ENCODE measurements at places on chromosomes 7 and 10.
A peak's percentile ranks its signal among the peaks of the same experiment; 100 is the strongest.

DNA sequence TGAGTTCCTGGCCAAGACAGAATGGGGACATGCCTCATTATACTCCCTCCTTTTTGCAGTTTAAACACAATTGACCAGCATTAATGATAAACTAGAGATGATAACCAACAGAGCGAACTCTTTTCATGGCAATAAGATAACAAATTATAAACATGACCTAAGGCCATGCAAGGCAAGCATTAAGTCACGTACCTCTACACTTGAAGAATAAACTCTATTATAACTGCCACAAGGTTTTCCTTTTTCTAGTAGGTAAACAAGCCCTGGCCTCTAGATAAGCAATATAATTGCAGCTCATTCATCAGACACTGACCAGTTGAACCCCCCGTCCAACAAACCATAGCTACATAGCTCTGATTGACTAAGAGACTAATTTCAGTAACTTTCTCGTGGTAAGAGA, 767.0 kb downstream of the GRM8 start:
- no peaks in the 10 kb centered on the region for H3K27me3 ChIP-seq
- no peak for DNase-seq
- H3K27ac ChIP-seq: no peak overlapping the region
- H3K4me3 ChIP-seq: no peak overlapping the region
- no peaks in the 10 kb centered on the region for H3K36me3 ChIP-seq
- no peaks in the 10 kb centered on the region for H3K4me1 ChIP-seq

DNA sequence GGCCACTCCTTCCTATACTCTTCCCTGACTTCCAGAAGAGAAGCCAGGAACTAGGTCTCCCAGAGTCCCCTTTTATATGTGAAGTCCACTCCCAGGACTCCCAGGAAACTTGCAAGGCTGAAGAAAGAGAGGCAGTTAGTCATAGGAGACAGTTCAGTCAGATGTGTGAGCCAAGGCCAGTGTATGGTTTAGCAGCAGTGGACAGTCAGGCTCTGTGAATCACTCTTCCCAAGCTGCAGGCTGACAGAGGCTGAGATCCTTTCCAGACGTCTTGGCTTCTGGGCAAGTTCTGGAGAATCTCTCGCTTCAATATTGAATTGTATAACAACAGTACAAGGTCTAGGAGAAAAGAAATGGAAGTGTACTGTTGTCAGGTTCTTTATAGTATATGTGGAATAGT, 26.9 kb downstream of the BLVRA start:
- no peak overlapping the region for H3K27ac ChIP-seq
- no peaks in the 10 kb centered on the region for H3K27me3 ChIP-seq
- H3K4me1 ChIP-seq: peaks cover 13% of the 10 kb centered on the region
- DNase-seq: peak; percentile 90

GRCh38 chr7:75712517-75713361, 26.0 kb downstream of the HIP1 start:
- H3K27me3 ChIP-seq: no peaks in the 10 kb centered on the region
- H3K4me3 ChIP-seq: no peak overlapping the region
- DNase-seq: no peak
- peaks cover 18% of the 10 kb centered on the region for H3K4me1 ChIP-seq
- no peak overlapping the region for H3K27ac ChIP-seq

DNA sequence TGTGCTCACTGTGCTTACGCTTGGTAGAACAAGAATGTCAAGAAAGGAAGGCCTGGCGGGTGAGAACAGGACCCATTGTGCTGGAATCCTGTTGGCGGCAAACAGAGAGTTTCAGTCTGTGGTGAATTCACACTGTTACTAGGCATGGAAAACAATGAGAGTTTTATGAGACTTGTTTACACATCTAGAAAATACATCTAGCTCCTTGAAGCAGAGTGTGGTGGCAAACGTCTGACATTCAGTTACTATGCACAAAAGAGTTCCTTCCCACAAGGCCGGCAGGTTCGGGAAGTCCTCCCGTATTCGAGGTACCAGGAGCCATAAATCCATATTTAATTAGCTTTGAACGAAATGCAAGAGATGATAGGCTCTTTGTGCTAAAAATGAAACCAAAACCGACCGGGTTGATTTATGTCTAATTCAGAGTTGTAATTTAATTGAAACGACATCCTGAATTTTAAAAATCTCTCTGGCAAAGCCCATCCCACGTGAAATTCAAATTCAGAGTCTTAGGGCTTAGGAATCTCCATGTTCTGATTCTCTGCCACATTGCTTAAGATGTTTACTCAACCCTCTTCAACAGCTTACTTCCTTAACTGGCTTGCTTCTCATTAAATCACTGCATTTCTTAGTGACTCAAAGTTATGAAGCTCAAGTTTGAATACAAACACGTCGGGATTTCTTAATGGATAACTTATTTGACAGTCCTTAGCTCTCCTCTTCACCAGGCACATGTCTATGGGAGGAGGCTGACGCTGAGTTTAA, 299.9 kb upstream of the PITRM1 start:
- peaks cover 22% of the 10 kb centered on the region for H3K4me1 ChIP-seq
- H3K4me3 ChIP-seq: no peak overlapping the region
- peak; percentile 84 for DNase-seq
- H3K36me3 ChIP-seq: no peaks in the 10 kb centered on the region
- no peaks in the 10 kb centered on the region for H3K27me3 ChIP-seq

DNA sequence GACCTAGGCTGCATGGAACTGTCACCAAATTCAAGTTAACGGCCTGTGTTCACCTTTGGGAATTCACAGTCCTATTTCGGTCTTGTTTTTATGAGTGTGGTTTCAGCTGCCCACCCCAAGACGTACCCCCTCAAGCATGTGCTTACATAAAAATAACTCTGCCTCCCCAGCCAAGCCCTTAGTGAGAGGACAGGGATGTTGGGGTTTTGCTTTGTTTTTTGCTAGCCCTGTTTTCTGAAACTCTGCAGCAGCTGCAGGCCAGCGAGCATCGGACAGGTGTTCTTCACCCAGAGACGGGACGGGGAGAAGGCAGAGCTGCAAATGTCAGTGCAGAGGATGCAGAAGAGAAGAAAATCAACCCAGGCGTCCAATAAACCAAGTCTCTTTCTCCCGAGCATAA, 13.5 kb downstream of the CHST15 start:
- no peaks in the 10 kb centered on the region for H3K4me1 ChIP-seq
- no peak overlapping the region for H3K4me3 ChIP-seq
- H3K36me3 ChIP-seq: no peaks in the 10 kb centered on the region

GRCh38 chr10:128097783-128098182, 28.4 kb downstream of the MKI67 start:
- H3K4me3 ChIP-seq: no peak overlapping the region
- H3K27me3 ChIP-seq: no peaks in the 10 kb centered on the region
- H3K27ac ChIP-seq: no peak overlapping the region
- H3K36me3 ChIP-seq: peaks cover 9% of the 10 kb centered on the region
- peak; percentile 12 for DNase-seq
- no peaks in the 10 kb centered on the region for H3K4me1 ChIP-seq

GRCh38 chr7:41701068-41701941, 1.6 kb downstream of the INHBA start:
- H3K4me3 ChIP-seq: peak overlapping the region; percentile 86
- H3K27ac ChIP-seq: peak overlapping the region; percentile 88
- no peaks in the 10 kb centered on the region for H3K27me3 ChIP-seq

- no peak overlapping the region for H3K27ac ChIP-seq
- no peaks in the 10 kb centered on the region for H3K36me3 ChIP-seq
- no peak for DNase-seq
- H3K27me3 ChIP-seq: no peaks in the 10 kb centered on the region
- H3K4me1 ChIP-seq: no peaks in the 10 kb centered on the region
These were observed 9.3 kb downstream of the LIPA start for GRCh38 chr10:89242345-89242684.

DNA sequence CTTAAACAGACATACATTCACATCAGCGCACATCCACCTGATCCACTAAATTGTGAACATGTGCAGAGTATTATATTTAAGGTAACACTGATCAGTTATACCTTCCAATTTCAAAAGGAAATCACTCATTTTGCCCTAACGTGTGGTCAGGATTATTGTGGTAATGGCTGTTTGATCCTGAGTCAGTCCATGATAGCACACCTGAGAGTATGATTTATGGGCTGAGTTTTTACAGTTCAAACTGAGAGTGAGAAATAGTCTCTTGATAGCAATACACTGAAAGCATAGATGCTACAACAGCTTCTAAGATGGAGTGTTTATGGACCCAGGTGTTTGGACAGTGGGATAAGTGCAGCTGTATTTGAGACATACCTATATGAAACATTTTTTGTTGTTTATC, 96.7 kb downstream of the KIF20B start:
- H3K27ac ChIP-seq: no peak overlapping the region
- DNase-seq: no peak
- H3K36me3 ChIP-seq: no peaks in the 10 kb centered on the region
- no peaks in the 10 kb centered on the region for H3K4me1 ChIP-seq
- no peaks in the 10 kb centered on the region for H3K27me3 ChIP-seq
- H3K4me3 ChIP-seq: no peak overlapping the region

DNA sequence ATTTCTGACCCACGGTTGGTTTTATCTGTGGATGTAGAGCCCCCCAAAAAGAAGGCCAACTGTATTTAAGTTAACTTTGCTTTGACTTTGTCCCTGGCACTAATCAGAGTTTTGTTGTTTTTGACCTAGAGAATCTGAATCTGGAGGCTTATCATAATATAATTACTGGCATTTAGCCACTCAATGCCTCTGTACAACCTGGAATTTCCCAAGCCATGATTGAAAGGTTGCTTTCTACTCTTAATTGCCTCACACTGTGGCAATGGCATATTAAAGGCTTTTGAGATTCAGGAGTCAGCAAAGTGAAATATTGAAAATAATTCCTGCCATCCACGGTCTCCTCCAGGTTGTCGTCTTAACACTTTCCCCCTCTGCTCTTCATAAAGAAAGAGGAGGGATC, 205.2 kb upstream of the GHITM start:
- DNase-seq: no peak
- no peaks in the 10 kb centered on the region for H3K36me3 ChIP-seq
- H3K27me3 ChIP-seq: no peaks in the 10 kb centered on the region
- no peak overlapping the region for H3K27ac ChIP-seq

DNA sequence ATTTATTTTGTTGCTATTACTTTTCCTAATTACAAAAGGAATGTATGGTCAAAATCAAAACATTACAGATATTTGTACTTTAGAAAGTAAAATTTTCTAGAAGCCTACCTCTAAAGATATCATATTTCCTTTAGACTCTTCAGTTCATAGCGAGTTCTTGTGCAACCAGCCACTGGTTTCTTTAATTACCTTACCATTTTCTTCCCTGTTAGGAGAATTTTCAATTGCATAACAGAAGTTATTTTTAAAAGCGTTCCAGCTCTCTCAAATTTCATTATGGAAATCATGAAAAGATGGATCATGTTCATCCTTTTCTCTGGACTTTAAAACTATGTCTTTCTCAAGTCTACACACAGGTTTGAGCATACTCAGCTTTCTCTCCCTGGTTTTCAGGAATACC, 5.0 kb upstream of the TRUB1 start:
- DNase-seq: no peak
- H3K4me3 ChIP-seq: no peak overlapping the region
- H3K4me1 ChIP-seq: no peaks in the 10 kb centered on the region
- no peaks in the 10 kb centered on the region for H3K27me3 ChIP-seq

DNA sequence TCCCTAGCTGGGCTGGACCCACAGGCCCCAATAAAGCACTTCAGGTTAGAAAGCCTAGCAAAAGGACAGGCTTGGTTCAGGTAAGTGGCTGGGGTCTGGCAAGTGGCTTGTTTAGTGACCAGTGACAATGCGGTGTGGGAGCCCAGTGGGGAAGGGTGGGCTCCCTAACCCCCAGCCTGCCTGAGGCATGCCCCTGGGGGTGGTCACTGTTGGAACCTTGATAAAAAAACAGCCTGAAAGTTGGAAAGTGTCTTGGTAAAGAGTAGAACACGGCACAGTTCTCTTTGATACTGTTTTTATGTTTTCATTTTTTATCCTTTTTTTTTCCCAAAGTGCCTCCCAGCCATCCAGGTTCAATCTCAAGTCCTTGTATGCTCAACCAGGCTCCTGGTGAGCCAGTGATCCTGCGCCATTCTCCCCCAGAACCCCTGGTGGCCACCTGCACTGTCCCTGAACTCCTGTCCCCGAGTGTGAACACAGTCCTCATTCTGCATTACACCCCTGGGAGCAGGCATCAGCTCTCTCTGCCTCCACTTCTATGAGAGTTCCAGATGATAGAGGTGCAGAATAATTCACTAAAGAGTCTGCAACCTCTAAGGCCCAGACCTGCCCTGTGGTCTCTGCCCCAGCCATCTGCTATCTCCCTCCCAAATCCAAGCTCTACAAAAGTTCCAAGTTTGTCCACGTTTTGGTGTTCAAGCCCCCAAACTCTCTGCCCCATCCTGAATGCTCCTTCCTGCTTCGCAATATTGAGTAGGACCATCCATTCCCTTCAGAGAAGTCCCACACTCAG, 15.0 kb upstream of the CXCL12 start:
- no peaks in the 10 kb centered on the region for H3K4me1 ChIP-seq
- no peak overlapping the region for H3K27ac ChIP-seq
- peaks cover 12% of the 10 kb centered on the region for H3K27me3 ChIP-seq
- no peak overlapping the region for H3K4me3 ChIP-seq
- DNase-seq: no peak

DNA sequence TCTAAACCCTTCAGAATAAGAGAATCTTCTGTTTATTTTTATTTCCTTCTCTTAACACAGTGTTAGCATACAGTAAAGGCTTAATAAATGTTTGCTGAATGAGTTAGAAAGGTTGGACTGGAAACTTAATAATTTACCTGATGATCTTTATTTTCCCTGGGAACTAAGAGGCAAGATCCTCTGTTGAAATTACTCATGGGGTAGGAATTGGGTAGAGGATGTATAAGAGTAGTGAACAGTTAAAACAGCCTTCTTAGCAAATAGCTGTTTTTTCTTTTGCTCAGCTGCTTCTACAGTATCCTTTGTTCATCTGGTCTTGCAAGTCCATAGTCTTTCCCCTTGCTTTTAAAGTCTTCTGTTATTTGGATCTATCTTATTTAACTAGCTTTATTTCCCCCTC, 80.0 kb downstream of the AKAP9 start:
- no peak overlapping the region for H3K27ac ChIP-seq
- H3K4me3 ChIP-seq: no peak overlapping the region
- H3K27me3 ChIP-seq: no peaks in the 10 kb centered on the region
- no peak for DNase-seq
- H3K36me3 ChIP-seq: no peaks in the 10 kb centered on the region
- H3K4me1 ChIP-seq: peaks cover 4% of the 10 kb centered on the region

GRCh38 chr7:23712368-23713284, 2.6 kb downstream of the STK31 start:
- no peak overlapping the region for H3K27ac ChIP-seq
- H3K27me3 ChIP-seq: no peaks in the 10 kb centered on the region
- no peaks in the 10 kb centered on the region for H3K36me3 ChIP-seq
- peak; percentile 83 for DNase-seq
- H3K4me1 ChIP-seq: peaks cover 11% of the 10 kb centered on the region
- H3K4me3 ChIP-seq: no peak overlapping the region

GRCh38 chr7:51426163-51426562, 109.6 kb upstream of the COBL start:
- no peak overlapping the region for H3K27ac ChIP-seq
- no peaks in the 10 kb centered on the region for H3K36me3 ChIP-seq
- H3K4me1 ChIP-seq: no peaks in the 10 kb centered on the region
- H3K4me3 ChIP-seq: no peak overlapping the region
